Fibroblast of lung (primary cell): ENCODE measurements at places on chromosomes 1 and 21. TPM values are rescaled to one million over a fixed set of nuclear protein-coding genes. Genes with fewer than 3 reads are reported as not detected.

DNAJC11 gene
- 29.0 and 35.2 TPM in 2 replicates for total RNA-seq

LRRC71 gene
- not detected in 2 replicates for total RNA-seq

DNA sequence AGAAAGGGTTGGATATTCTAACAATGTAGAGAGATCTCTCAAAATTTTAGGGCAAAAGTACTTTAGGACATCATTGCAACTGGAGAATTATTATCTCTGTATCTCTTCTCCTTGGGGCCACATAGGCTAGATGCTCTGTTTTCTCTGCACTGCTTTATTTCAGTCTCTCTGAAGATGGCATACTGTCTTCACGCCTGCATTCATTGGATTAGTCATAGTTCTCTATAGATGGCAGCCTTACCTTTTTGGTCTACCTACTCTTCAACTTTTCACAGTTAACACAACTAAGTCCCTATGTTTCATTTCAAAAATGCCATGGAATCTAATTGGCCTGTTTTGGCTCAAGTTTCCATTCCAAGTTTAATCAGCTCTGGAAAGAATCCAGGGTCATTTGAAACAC is 1623.3 kb upstream of the B3GALT2 start:
- no peaks in the 10 kb centered on the region for H3K27me3 ChIP-seq
- no peak overlapping the region for H3K4me3 ChIP-seq
- H3K27ac ChIP-seq: no peak overlapping the region
- no peaks in the 10 kb centered on the region for H3K4me1 ChIP-seq

TDRD5 gene
- total RNA-seq: not detected in 2 replicates

PGLYRP4 gene
- not detected in 2 replicates for total RNA-seq

RXFP4 gene
- not detected in 2 replicates for total RNA-seq

TEDDM1 gene
- not detected in 2 replicates for total RNA-seq

RPTN gene
- total RNA-seq: not detected in 2 replicates

DNA sequence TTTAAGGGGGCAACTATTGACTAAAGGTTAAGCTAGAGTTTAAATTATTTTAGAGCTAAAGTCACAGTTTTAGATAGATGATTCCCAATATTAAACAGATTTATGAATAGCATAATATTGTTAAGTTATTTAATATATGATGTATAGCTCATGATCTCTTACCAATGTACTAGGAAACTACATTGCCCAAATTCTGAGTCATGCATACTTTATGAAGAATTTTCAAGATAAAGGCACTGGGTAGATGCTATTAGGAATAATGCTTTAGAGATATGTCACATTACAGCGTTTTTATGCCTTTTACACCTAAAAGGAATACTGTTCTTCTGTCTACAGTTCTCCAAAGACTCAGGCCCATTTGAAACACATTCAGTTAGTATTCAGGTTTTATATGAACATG is 215.1 kb downstream of the NCAM2 start:
- no peak overlapping the region for H3K27ac ChIP-seq
- no peaks in the 10 kb centered on the region for H3K36me3 ChIP-seq
- DNase-seq: peak; percentile 54
- H3K4me3 ChIP-seq: no peak overlapping the region
- no peaks in the 10 kb centered on the region for H3K4me1 ChIP-seq

GRCh38 chr1:192707978-192708547 is 72.1 kb downstream of the RGS13 start:
- no peak overlapping the region for H3K4me3 ChIP-seq
- no peaks in the 10 kb centered on the region for H3K36me3 ChIP-seq
- no peaks in the 10 kb centered on the region for H3K27me3 ChIP-seq
- peaks cover 2% of the 10 kb centered on the region for H3K4me1 ChIP-seq
- no peak for DNase-seq
- no peak overlapping the region for H3K27ac ChIP-seq

DNA sequence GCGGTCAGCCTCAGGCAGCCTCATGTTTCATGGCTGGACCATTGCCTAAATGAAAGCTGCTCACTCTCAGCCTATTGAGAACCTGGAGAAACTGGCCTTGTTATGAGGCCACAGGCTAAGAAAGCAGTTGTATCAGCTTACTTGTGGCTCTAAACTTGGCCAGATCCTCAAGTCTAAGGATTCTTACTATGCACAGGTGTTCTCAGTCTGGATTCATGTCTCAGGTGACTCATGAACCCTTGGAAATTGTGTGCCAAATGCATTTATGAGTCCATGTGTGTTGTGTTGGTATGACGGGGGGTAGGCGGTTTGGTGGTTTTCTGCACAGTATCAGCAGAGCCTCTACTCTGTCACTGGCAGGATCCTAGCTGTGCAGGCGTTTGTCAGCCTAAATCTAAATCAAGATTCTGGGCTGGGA is 90.4 kb downstream of the ROR1 start:
- no peak overlapping the region for H3K27ac ChIP-seq
- no peaks in the 10 kb centered on the region for H3K27me3 ChIP-seq
- H3K4me3 ChIP-seq: no peak overlapping the region
- H3K36me3 ChIP-seq: no peaks in the 10 kb centered on the region

GRCh38 chr1:62912028-62912638 is 128.2 kb downstream of the ATG4C start:
- no peaks in the 10 kb centered on the region for H3K4me1 ChIP-seq
- no peaks in the 10 kb centered on the region for H3K27me3 ChIP-seq
- peak; percentile 37 for DNase-seq
- H3K4me3 ChIP-seq: no peak overlapping the region
- H3K36me3 ChIP-seq: no peaks in the 10 kb centered on the region

DNA sequence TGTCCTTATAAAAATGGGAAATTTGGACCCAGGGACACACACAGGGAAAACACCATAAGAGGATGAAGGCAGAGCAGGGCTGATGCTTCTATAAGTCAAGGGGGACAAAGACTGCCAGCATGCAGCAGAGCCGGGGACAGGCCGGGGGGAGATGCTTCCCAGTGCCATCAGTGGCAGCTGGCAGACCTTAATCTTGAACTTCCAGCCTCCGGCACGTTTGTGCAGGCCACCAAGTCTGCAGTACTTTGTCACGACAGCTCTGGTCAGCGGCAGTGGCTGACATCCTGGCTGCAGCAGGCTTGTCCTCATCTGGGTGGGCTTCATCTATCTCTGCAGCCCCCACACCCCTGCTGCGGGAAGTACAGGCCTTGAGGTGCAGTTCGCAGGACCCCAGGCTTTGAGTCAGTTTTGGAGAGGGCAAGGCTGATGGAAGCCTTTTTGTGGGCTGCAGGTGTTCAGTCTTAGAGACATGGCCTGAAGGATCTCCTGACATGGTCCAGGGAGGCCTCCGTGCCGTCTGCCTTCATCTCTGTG is 186.0 kb downstream of the DYRK1A start:
- H3K4me1 ChIP-seq: no peaks in the 10 kb centered on the region
- no peaks in the 10 kb centered on the region for H3K36me3 ChIP-seq
- H3K4me3 ChIP-seq: no peak overlapping the region
- no peak overlapping the region for H3K27ac ChIP-seq
- H3K27me3 ChIP-seq: peaks cover 2% of the 10 kb centered on the region

- no peaks in the 10 kb centered on the region for H3K36me3 ChIP-seq
- H3K4me3 ChIP-seq: no peak overlapping the region
- no peak for DNase-seq
- no peaks in the 10 kb centered on the region for H3K4me1 ChIP-seq
These were observed 28.0 kb downstream of the IARS2 start for GRCh38 chr1:220121791-220122530.

DNA sequence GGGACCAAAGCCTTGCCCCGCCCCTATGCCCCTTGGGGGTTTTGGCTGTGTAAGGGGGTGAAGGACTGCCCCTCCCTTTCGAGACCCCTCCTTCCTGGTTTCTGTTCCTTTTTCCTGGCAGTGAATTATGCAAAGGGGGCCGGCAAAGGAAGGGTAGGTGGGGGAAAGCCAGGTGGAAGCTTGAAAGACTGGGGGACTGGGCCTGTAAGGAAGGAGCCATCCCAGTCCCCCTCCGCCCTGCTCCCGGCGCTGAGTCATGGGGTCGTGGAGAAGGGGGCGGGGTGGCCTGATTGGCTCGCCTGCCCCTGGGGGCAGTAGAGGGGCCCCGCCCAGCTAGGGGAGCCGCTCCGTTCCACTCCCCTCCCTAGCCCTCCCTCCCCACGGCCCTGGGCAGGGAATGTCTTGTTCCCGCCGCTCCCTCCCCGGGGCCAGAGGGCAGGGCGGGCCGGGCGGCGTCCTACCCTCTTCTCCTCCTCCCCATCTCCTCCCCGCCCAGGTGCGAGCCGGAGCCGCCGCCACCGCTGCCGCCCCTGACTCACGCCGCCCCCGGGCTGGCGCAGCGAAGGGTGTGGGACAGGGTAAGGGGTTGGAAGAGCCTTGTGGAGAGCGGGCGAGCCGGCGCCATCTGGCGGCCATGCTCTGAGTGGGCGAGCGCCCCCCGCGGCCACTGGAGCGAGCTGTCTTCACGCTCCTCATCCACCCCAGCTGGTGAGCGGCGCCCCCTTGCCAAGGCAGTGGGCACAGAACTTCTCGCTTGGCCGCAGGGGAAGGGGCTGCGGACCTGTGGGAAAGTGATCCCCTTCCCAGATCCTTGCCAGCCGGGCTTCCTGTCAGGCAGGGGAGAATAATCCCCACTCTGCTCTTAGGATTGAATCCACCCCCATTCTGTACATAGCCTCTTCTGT is 14.7 kb downstream of the ZBTB7B start:
- H3K36me3 ChIP-seq: peaks cover 7% of the 10 kb centered on the region
- peak overlapping the region; percentile 40 for H3K27ac ChIP-seq
- DNase-seq: peak; percentile 90
- peak overlapping the region; percentile 52 for H3K4me3 ChIP-seq
